Central memory CD4-positive, alpha-beta T cell (primary cell): ENCODE measurements at places on chromosomes 2 and 18.
A peak's percentile ranks its signal among the peaks of the same experiment; 100 is the strongest.

- DNase-seq, result no peak
Measured at GRCh38 chr2:72270556-72271275, 123.1 kb upstream of the CYP26B1 start.

DNA sequence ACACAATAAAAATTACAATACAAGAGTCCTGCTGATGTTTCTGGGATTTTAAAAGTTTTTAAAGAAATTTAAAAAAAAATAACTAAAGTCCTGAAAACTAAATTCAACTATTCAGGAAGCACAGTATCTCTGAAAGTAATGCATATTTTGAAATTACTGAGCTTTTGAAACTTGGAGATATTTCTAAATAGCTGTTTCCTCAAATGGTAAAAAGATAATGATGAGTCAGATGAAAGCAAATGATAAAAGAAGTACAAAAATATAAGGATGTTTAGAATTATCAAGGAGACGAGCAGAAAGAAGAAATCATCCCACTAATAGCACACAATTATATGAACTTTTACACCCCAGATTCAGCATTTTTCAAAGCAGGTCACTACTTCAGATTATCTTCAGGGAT is 90.2 kb upstream of the SLC25A52 start:
- DNase-seq, result no peak

DNA sequence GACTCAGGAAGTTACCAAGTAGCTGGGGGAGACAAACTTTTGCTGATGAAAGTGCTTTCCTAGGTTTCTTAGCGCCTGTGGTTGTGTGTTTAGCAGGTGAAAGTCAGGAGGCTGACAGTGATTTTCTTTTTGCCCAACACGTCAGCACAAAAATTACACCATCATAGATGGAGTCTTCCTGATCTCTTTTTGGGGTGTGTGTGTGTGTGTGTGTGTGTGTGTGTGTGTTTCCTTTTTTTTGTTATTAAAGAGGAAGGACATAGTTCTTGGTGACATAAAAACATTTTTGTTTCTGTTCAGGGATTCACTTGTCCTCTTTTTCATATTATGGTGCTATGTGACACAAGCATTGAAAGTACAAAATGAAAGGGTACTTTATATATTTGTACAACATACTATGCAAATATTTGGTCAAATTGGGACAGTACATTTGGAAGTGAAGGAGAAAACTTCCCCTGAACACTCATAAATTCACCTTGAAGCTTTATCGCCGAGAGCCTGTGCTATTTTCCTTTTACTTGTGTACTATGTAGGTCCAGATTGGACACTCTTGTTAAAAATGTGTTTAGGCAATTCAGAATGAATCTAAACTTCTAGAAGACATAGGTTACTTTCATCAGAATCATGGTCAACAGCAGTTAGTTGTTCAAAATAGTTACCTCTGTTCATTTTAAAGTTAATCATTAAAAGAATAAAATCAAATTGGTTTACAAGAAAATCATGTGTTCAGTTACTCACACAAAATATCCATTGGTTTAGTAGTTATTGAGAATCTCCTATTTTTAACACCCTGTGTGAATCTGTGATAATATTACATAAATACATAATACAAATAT is 491.9 kb downstream of the IRS1 start:
- no peak for DNase-seq

DNA sequence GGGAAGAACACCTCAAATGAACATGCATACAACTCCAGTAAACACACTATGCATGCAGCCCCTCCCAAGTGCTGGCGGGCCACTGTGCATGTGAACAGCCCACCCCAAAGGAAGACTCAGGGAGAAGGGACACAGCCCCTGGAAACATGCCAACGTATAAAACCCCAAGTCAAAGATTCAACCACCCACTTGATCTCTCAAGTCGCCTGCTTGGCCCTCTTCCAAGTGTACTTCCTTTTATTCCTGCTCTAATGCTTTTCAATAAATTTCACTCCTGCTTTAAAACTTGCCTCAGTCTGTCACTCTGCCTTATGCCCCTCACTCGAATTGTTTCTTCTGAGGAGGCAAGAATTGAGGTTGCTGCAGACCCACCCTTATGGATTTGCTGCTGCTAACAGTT is 139.1 kb downstream of the C1D start:
- no peak for DNase-seq

- no peak for DNase-seq
Measured at GRCh38 chr2:146584316-146584715, 1260.5 kb upstream of the ACVR2A start.

DNA sequence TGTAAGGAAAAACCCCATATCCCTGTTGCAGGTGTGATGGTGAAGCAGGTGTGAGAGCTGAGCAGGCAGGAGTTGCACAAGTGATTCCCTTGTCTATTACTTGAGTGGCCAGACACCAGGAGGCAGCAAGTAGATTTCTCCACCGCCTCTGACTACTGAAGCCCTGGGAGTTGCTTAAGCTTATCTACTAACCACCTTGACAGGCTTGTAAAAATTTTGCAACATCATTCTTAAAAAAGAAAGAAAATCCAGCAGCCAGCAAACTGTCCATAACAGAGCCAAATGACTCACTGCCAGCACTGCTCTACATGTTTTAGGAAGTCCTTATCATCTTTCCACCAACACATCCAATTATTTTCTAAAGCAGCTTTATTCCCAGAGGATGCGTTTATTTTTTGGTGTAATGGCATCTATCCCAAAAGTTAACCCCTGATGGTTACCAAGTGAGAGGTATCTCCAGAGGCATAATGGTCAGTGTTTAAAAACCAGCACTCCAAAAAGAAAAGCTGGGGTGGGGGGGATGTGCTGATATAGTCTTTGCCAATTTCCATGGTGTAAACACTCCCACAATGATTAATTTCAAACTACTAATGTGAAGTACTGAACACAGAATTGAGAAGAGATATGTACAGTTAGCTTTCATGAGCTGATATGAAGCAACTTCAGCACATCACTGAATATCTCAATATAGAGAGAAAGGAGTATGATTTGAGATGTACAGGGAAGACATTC is 16.3 kb upstream of the GPR39 start:
- no peak for DNase-seq

DNA sequence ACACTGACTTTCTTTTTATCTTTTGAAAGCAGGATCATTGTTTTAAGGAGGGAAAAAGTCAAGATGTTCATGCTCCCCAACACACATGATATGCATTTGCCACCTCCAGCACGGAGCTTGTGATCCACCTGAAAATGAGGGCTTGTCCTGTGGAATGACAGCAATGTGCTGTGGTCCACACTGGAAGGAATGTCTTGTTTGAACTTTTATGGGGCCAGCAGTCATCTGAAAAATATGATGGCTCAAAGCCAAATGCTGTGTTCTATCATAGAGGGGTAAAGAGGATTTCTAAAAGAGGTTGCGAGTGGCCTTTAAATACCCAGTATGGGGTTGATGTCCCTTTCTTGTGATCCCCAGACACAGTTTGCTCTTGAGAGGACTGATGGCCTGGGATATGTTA is 226.5 kb upstream of the SPRED2 start:
- DNase-seq, result no peak

DNA sequence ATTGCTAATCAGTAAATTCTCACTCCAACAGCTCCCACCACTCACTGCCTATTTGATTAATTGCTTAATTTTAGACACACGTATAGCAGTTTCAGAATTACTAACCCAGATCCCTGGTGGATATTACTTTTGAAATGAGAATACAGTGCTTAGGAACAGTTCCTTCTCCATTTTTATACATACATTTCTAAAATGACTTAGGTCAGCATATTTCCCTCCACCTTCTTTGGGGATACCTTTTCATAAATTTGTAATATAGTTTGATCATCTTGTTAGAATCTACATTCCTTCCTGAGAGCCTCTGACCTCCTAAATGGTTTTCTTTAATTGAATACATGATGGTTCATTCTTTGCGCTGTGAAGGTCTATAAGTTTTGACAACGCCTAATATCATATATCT is 279.8 kb upstream of the NETO1 start:
- no peak for DNase-seq

- no peak for DNase-seq
Measured at GRCh38 chr18:76169733-76170132, 325.3 kb downstream of the ZNF516 start.

DNA sequence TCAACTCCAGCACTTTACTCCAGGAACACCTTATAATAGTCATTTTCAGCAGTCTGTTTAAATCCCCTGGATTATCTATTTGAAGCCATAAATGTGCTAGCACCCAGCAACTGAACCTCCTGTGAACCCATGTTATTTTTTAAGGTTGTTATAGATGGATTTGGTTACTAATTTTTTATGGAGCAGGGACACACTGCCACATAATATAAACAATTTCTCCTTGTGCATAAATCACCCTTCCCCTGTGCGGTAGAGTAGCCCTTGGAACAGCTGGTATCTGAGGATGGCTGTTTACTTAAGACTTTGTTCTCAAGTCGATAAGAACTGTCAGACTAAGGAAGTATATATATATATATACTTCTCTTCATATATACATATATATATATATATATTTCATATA is 367.4 kb downstream of the EPHA4 start:
- no peak for DNase-seq

- peak; percentile 49 for DNase-seq
Measured at GRCh38 chr2:236366397-236366796, 102.2 kb upstream of the ASB18 start.

DNA sequence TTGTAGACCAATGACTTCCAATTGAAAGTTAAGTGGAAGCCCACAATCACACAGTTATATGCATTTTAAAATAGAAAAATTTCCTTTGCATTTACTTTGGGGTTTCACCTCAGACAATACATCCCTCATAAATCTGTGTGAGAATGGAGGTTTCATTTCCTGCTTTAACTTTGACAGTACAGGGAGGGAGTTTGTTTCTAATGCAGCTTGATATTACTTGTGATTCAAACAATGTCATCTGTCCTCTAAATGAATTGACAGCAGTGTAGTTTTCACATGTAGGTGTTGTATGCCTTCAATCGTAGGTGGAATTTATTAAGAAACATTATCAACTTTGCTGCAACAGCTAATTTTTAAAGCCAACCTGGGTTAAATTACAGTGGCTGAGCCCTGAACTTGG is 75.2 kb downstream of the TMEFF2 start:
- no peak for DNase-seq

GRCh38 chr18:79794846-79795245 is 2.9 kb upstream of the KCNG2 start:
- DNase-seq, result no peak

- no peak for DNase-seq
Measured at GRCh38 chr2:114032705-114033104, 142.8 kb downstream of the ACTR3 start.

- DNase-seq, result no peak
Measured at GRCh38 chr18:24195296-24196053, 56.6 kb downstream of the CABYR start.

- DNase-seq, result no peak
Measured at GRCh38 chr2:119231975-119232665, 8.5 kb downstream of the STEAP3 start.

DNA sequence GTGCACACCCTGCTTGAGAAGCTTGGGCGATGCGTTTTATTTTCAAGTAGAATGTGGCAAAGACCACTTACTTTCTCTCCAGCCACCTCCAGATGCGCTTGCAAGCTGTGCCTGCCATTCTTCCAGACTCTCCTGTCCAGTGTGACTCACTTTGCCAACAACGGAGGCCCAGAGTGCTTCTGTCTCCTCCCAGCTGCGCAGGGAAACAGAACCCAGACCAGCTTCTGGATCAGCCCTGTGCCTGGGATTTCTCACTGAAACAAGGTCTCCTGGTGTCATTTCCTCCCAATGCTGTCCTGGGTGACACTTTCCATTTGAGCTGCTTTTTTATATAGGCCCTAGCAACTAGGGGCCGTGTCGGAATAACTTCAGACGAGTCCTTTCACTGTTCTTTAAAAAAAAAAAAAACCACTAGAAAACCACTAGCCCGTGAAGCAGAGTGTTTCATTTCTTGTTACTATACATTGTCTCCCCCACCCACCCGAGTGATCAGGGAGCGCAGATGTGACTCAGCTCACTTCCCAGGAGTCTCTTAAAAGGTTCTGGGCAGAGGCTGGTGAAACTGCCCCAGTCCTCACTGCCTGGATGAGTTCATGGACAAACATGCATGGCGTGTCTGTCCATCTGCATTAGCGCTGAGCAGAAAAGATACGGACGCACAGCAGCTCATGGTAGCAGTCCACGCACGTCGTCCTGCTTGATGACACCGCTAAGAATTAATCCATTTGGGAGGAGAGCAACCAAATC is 25.3 kb upstream of the RPL31 start:
- DNase-seq, result no peak

DNA sequence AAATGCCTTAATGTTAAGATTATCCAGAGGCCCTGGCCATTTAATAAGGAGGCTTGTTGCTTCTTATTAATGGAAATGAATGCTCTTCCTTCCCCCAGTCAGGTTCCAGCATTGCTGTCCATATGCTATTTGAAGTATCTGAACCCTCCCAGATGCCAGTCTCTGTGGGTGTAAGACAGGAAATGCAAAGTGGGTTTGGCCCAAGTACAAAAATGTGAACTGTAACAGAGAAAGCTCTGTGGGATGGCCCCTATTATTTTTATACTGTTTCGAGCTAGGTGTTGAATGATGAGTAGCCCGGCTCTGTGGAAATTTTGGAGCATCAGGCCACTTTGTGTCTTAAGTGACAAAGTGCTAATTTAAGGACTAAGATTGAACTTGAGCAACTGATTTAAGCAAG is 141.0 kb downstream of the UXS1 start:
- peak; percentile 16 for DNase-seq
